ENCODE measurements at places on chromosomes 4 and X.

GRCh38 chr4:61468024-61468720 is 268.0 kb downstream of the ADGRL3 start:
- H3K27me3 ChIP-seq, result no peaks in the 10 kb centered on the region
- no peaks in the 10 kb centered on the region for H3K36me3 ChIP-seq
- peaks cover 2% of the 10 kb centered on the region for H3K4me1 ChIP-seq
- no peak overlapping the region for H3K4me3 ChIP-seq
- H3K27ac ChIP-seq, result no peak overlapping the region
- no peak for DNase-seq

DNA sequence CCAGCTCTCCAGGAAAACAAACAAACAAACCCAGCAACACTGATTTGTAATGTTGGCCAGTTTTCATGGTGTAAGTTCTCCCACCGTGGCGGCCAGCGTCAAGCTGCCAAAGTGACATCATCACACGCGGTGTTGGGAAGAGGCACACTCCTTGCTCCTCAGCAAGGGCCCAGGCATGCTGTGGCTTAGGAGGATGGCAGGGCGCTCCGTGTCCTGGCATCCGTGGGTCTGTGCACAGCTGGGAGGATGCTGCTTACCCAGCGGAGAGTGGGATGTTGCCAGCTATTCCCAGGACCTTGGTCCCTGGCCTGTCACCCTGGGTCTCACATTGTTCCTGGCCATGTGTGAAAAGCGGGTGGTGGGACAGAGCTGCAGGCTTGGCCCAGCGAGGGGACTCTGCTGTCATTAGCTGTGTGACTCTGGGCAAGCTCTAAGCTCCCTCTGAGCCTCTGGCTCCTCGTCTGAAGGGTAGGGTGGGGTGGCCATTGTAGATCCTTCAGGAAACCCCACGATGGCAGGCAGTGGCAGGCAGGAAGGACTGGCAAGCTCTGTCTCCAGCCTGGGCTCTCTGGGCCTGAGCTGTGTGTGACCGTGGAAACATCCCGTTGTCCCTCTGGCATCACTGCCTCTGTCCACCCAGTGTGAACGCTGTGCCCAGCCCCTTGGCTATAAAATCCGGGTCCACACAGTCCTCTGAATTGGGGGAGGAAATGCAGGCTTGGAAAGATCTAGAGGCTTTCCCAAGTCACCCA is 10.8 kb downstream of the PSAPL1 start:
- no peaks in the 10 kb centered on the region for H3K4me1 ChIP-seq
- H3K4me3 ChIP-seq, result no peak overlapping the region

DNA sequence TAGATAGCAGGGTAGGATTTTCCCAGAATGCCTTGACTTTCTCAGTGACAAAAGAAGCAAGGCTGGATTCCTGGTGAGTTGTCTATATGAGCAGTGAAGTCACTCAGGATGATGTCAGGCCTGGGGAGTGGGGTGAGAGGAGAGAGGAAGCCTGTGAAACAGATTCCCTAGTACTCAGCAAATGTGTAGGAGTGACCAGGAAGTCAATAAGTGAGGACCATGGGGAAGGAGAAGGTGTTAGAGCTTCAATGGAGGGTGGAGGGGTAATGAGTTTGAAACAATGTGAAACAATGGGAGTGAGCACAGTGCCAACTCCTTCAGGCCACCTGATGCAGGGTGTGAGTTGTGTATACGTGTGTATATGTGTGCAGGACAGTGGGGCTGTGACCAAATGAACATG is 2.4 kb upstream of the SLC9A6 start:
- no peak overlapping the region for H3K27ac ChIP-seq
- H3K36me3 ChIP-seq, result no peaks in the 10 kb centered on the region
- DNase-seq, result no peak
- H3K4me1 ChIP-seq, result peaks cover 10% of the 10 kb centered on the region

DNA sequence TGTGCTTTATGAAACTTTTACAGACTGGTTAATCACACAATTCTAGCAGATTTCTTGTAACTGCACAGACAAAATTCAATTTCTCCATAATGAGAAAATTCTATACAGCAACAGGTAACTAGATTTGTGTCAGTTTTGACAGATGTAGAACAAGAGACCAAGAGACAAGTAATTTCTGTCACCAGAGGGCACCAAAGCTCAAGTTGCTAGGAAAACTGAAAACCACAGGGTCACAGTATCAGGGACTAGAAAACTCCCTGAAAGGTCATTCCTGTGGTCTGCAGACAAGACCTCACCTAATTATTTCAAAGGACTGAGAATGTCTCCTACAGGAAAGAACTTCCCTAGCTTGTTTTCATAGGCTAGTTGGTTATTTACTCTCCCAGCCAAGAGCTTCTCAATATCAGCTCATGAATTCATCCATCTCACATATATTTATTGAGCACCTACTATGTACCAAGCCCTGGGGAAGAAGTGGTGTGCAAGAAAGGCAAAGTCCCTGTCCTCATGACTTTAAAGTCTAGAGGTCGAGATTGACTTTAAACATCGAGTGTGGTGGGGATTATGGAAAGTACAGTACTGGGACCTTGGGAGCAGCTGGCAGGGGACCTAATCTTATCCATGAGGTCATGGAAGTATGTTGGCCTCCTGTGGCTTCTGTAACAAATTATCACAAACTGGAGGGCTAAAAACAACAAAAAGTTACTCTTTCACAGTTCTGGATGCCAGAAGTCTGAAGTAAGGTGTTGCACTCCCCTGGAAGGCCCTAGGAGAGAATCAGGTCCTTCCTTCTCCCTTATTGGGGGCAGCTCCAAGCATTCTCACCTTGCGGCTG is 47.8 kb upstream of the SETD7 start:
- no peaks in the 10 kb centered on the region for H3K27me3 ChIP-seq
- DNase-seq, result no peak
- no peak overlapping the region for H3K27ac ChIP-seq
- H3K4me3 ChIP-seq, result no peak overlapping the region
- no peaks in the 10 kb centered on the region for H3K36me3 ChIP-seq

DNA sequence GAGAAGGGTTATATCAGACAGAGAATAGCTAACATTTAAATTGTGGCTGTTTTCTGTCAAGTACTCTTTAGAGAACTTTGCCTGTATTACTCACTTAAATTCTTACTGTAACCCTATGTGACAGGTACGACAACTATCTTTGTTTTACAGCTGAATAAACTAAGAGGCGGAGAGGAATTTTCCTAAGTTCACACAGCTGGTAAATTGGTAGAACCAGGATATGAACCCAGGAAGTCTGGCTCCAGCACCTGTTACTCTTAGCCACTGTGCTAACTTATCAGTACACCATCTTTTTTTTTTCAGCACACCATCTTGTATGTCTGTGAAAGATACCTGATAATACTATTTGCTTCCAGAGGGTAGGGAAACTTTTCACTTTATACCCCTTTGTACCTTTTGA is 2.0 kb upstream of the SYP start:
- H3K27me3 ChIP-seq, result no peaks in the 10 kb centered on the region
- no peak for DNase-seq
- no peak overlapping the region for H3K27ac ChIP-seq
- no peaks in the 10 kb centered on the region for H3K36me3 ChIP-seq

- DNase-seq, result no peak
- no peak overlapping the region for H3K4me3 ChIP-seq
- no peak overlapping the region for H3K27ac ChIP-seq
- H3K27me3 ChIP-seq, result no peaks in the 10 kb centered on the region
- no peaks in the 10 kb centered on the region for H3K4me1 ChIP-seq
These were observed 184.5 kb downstream of the CPEB2 start for GRCh38 chr4:15186806-15187205.

DNA sequence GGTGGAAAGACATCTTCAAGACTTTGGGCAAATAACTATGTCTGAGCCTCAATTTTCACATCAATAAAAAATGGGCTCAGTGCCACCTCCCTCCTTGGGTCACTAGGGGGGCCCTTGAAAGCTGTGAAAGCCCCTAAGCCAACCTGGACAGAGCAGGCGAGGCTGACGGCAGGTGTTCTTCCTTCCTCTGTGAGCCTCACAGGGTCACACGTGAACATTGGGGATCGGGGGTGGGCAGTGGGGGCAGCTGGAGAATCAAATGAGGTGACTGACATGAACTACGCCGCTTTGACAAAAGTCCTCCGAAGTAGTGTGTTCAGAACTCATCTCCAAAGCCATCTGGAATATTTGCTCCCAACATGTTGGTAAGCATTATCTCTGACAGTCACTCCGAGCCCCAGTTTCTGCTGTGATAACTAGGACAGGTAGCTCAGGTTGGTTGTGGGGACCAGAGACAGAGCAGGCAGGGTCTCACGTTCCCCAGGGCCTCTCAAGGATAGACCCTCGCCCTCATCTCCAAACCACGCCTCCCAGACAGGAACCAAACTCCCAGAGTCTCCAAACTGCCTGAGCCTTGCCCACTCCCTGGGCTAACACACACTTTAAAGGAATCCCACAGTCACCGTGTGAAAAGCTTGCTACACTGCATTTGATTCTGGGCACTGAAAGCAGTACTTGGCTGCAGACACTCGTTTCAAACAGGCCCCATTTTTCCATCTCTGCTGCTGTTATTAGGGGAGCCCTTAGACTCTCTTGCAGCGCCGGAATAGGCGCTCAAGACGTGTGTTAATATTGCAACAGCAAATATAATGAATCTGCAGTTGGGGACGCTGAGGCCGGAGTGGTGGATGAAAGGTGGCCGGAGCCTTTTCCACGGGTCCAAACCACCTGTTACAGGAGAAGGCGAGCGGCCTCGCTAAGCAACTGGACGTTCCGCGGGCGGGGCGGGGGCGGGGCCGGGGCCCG is 717 bp upstream of the WFS1 start:
- no peak overlapping the region for H3K27ac ChIP-seq
- DNase-seq, result no peak
- H3K36me3 ChIP-seq, result no peaks in the 10 kb centered on the region

DNA sequence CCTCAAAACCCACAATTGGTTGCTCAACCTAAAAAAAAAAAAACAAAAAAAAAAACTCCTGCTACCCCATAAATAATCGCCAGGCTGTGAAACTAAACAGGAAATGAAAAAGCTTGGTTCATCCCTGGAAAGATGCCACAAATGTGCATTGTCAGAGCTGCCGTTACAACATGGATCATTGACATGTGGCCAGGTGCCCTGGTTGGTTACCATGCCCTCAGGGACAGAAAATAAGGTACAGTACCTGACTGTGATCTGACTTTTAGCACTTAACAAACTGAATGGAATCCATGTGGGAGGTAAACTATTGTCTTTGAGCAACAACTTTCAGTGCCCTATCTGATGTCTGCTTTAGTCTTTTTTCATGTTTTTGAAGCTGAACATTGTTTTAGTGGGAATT is 118.0 kb upstream of the RPL34 start:
- H3K36me3 ChIP-seq, result no peaks in the 10 kb centered on the region
- no peaks in the 10 kb centered on the region for H3K27me3 ChIP-seq
- no peak overlapping the region for H3K4me3 ChIP-seq
- DNase-seq, result no peak
- no peaks in the 10 kb centered on the region for H3K4me1 ChIP-seq

GRCh38 chrX:105460376-105460775 is 239.9 kb upstream of the TEX13A start:
- H3K36me3 ChIP-seq, result no peaks in the 10 kb centered on the region
- H3K27me3 ChIP-seq, result no peaks in the 10 kb centered on the region
- no peak overlapping the region for H3K4me3 ChIP-seq
- no peak for DNase-seq
- no peaks in the 10 kb centered on the region for H3K4me1 ChIP-seq

DNA sequence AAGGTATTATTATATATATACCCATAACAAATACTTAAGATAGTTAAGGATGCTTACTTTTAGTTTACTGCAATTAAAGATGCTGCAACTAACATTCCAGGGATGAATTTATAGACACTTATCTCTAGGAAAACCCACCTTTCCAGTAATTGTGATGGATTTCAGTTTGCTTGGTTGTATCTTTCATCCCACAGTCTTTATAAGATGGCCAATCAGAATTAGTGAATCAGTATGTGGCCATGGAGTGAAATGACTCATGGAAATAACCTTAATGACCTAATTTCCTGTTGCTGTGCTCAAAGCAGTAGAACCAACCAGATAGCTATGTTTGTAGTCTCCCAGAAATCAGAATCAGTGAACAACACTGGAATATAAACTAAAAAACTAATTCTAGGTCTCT is 26.4 kb downstream of the MOSPD2 start:
- H3K36me3 ChIP-seq, result no peaks in the 10 kb centered on the region
- no peaks in the 10 kb centered on the region for H3K27me3 ChIP-seq
- DNase-seq, result no peak
- H3K27ac ChIP-seq, result no peak overlapping the region
- no peaks in the 10 kb centered on the region for H3K4me1 ChIP-seq

- peaks cover 66% of the 10 kb centered on the region for H3K36me3 ChIP-seq
- no peak for DNase-seq
- no peak overlapping the region for H3K27ac ChIP-seq
- H3K4me1 ChIP-seq, result no peaks in the 10 kb centered on the region
These were observed 19.0 kb upstream of the MSANTD1 start for GRCh38 chr4:3229964-3230363.

DNA sequence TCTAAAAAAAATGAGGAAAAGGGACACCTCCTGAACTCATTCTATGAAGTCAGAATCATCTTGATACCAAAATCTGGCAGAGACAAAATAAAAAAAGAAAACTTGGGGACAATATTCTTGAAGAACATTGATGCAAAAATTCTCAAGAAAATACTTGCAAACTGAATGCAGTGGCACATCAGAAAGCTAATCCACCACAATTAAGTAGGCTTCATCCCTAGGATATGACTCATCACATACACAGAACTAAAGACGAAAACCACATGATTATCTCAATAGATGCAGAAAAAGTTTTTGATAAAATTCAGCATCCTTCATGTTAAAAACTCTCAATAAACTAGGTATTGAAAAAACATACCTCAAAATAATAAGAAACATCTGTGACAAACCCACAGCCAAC is 98.3 kb downstream of the FAM47B start:
- H3K4me3 ChIP-seq, result no peak overlapping the region
- H3K27ac ChIP-seq, result no peak overlapping the region
- H3K4me1 ChIP-seq, result no peaks in the 10 kb centered on the region
- H3K36me3 ChIP-seq, result no peaks in the 10 kb centered on the region

- H3K4me3 ChIP-seq, result no peak overlapping the region
- H3K27me3 ChIP-seq, result no peaks in the 10 kb centered on the region
- H3K4me1 ChIP-seq, result peaks cover 48% of the 10 kb centered on the region
- H3K36me3 ChIP-seq, result peaks cover 15% of the 10 kb centered on the region
- no peak for DNase-seq
These were observed 26.5 kb downstream of the SCARB2 start for GRCh38 chr4:76187152-76187551.

DNA sequence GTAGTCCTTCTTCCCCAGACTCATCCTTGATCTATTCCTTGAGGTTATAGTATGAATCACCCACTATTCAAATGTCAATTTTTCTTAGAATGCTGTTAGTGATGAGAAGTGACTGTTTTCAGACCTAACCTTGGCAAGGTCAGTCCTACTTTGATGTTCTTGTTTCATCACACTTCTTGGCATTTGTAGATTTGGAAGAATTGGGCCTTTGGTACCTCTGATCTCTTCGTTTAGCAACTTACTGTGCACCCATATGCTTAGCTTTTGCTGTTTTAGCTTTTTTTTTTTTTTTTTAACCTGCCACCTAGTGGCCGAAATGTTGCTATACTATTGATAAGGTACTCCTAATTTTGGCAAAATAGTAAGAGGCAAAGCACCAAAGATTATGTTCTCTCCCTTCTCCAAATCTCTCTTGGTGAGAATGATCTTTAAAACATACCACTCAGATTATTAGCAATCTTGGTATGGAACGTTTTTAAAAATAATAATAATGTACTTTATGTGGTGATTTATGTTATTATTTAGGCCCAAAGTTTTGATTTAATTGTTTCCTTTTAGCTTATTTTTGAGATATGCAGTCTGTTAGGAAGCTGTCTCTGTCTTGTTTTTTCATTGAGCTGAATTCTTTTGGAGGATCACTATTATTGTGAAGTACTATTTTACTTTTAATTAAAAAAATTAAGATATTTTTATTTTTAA is 16.6 kb downstream of the DCK start:
- no peak overlapping the region for H3K4me3 ChIP-seq
- no peak overlapping the region for H3K27ac ChIP-seq
- no peak for DNase-seq
